ENCODE measurements at places on chromosomes 3 and 15. TPM values are rescaled to one million over a fixed set of nuclear protein-coding genes. Genes with fewer than 3 reads are reported as not detected.

DNA sequence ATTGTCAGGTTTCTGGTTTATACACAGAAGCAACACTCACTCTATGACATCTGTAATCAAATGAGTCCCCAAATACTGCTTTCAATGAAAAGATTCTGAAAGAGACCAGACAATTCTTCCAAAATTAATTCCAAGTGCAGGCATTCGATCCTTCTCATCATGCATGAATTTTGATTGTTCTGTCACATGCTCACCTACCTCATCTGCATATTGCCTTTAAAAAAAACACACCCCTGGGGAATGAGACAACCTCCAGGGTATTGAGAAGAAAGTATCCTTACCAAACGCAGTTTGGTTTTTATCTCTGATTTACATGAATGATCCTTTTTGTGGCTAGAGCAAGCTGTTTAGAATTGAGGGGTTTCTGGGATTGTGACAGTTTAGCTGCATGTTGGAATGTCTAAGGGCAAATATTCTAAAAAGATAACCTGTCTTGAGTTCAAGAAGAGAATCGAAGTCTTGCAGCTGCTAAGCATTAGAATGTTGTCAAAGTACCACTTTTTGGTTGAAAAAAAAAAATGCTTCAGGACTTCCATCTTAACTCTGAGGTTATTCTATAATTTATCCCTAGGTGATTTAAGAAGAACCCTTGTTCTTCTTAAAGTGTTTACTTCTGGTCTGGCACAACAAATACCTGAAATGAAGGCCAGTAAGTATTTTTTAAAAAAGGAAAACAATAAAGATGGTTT lies 653.1 kb downstream of the RBMS3 start:
- DNase-seq, result no peak

DNA sequence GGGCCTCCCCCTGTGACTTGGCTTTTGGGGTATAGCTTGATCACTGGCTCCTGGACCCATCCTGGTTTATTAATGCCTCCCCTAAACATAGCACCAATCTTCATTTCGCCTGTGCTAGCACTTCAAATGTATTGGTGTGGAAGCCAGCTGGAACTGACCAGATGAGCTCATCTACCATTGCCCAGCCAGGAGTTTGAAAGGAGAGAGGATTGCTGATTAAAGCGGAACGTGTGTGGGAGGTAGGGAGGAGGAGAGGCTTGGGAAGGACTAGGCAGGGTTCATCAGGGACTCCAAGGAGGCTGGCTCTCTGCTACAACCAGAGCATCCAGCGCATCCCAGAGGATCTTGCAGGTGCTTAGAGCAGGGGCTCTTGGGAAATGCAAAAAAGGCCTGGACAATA lies 34.4 kb upstream of the TLE3 start:
- DNase-seq, result no peak

The DLL4 gene
- total RNA-seq, result 5.3 TPM

DNA sequence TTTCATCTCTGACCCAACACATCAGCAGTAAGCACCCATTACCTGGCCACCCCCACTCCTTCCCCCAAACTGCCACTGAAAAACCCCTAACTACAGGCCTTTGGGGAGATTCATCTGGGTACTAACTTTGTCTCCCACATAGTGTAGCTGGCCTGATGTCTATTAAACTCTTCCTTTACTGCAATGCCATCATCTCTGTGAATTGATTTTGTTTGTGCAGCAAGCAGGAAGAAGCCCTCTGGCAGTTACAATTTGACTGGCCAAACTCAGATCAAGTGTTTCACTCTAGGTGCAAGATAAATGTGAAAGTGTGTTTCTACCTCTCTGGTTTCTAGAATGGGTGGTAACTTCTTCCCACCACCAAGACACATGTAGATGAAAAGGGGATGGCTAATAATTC lies 26.7 kb upstream of the OR5K4 start:
- DNase-seq, result no peak

DNA sequence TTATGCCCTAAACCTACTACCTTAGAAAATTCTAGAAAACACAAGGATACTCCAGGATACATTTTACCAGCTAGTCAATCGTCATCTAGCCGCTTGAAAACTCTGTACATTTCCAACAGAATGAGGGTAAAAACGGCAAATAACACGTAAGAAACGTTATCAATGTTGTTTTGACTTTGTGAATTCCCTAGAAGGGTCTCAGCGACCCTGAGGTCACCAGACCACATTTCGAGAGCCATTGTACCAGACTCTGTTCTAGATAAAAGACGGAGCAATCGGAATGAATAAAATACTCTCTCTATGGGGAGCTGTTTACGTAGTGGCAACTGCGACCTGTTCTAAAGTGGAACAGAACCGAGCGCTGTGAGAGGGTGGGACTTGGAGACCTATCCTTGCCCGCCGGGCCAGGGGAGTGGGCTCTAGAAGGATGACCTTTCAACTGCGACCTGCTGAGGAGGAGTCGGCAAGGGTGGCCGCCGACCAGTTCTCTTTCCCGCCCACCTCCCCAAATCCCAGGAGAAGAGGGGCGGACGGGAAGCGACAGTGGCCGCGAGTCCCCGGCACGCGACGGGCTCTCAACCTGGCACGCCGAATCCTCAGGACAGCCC lies 778 bp upstream of the AP4E1 start:
- no peak for DNase-seq

DNA sequence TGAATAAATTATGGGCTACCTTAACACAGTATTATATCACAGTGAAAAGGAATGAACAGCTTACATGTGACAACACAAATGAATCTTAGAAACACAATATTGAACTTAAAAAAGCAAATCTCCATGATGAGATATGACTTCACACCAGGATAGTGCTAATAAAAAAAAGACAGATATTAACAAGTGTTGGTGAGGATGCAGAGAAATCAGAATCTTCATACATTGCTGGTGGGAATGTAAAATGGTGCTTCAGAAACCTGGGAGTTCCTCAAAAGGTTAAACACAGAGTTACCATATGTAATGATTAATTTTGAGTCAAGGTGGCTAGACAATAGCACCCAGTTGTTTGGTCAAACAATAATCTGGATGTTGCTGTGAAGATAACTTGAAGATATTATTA lies 51.4 kb downstream of the HSPBAP1 start:
- DNase-seq, result no peak

The RLBP1 gene
- not detected for total RNA-seq

Measured in suprapubic skin (tissue), 4 donors.